ENCODE measurements at places on chromosomes 16 and 17.
A peak's percentile ranks its signal among the peaks of the same experiment; 100 is the strongest.

- DNase-seq: no peak
Observed at GRCh38 chr17:3589784-3590183, 19.4 kb downstream of the TRPV1 start.

DNA sequence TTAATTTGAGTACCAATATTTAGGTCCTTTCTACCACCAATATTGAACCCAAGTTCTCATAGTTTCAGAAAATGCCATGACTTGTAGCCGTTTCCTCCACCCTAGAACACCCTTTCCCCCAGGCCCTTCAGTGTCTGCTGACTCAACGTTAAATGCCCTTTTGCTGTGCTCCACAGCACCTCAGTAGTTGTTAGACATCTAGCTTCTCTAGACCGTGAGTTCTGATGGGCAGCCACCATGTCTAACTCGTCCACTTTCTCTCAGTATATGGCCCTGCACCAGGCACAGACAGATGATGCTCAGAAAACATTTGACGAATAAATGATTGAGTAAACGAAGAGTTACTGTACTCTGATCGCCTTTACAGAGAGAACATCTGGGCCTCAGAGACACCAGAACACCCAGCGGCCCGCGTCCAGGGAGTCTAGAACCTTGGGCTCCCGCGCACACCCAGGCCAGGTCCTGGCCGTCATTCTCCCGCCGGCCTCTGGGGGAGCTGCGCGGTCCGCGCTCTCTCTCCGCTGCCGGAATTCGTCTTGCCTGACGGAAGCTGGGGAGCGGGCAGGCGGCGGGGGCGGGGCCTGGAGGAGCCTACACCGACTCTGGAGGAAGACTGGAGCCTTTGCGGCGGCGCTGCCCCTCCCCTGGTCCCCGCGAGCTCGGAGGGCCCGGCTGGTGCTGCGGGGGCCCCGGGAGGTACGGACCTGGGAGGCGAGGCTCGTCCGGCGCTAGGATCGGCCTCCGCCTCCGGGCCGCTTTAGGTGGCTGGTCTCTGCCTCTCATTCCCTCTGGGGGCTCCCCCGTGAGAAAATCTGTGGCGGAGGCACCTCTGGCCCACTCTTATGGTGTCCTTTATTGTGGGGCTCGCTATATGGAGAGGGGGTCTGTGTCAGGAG, at the start of gene NKIRAS2:
Gene NKIRAS2, plus strand, starts transcription at position 582 of the 896 bp plus-strand sequence. CDS start 1,488 bp downstream, outside the sequence.
- peak; percentile 95 for DNase-seq

GRCh38 chr17:79113699-79114457, 39.3 kb downstream of the ENGASE start:
- no peak for DNase-seq

- DNase-seq: no peak
Observed at GRCh38 chr17:70483624-70484023, 314.3 kb downstream of the KCNJ2 start.

DNA sequence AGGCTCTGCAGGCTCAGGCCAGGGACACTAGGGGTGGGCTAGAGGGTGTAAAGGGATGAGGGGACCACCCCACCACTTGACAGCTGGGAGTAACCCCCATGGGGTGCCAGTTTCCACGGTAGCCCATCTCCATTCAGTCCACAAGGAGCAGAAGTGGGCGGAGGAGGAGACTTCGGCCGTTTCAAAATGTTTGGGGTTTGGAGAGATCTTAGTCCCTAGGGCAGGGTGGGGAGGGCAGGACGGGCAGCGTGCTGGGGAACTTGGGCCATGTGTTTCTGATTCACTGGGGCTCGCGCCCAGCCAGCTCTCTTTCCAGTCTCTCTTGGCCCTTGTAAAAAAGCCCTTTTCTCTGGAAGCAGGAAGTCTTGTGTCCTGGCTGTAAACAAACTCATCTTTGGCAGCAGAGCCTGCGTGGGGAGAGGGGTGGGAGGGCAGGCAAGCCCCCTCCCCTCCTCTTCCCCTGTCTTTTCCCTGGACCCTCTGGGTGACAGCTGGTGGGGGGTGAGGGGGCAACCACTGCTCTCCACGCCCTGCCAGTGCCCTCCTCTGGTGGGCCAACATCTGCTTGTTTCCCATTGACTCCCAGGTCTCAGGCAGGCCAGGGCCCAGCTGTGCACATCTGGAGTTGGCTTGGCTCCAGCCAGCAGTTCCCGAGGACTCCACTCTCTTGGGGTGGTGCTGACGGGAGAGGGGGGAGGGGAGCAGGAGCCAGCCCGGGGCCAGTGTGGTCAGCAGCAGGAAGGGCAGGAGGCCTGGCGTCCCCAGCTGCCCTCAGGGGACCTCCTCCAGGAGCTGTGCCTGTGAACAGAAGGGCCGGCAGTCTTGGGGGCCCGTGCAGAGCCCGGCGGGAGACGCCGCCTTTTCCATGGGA, 8.1 kb downstream of the CYGB start:
- DNase-seq: no peak

All from cerebellum (tissue), 4 donors.